ENCODE measurements at places on chromosomes 6 and 20. TPM values are rescaled to one million over a fixed set of nuclear protein-coding genes. Genes with fewer than 3 reads are reported as not detected.

UBE2C gene
- total RNA-seq = 1.7 TPM

FOXF2 gene
- 0.24 TPM for total RNA-seq

QKI gene
- total RNA-seq = 459 TPM

MAPK13 gene
- 0.70 TPM for total RNA-seq

SPAG4 gene
- 1.6 TPM for total RNA-seq

IMPG1 gene
- total RNA-seq = not detected

ACSS1 gene
- total RNA-seq = 135 TPM

TSHZ2 gene
- total RNA-seq = 4.2 TPM

NHLRC1 gene
- total RNA-seq = 1.2 TPM

BPIFB2 gene
- not detected for total RNA-seq

ADGRF5 gene
- 48.0 TPM for total RNA-seq

DNA sequence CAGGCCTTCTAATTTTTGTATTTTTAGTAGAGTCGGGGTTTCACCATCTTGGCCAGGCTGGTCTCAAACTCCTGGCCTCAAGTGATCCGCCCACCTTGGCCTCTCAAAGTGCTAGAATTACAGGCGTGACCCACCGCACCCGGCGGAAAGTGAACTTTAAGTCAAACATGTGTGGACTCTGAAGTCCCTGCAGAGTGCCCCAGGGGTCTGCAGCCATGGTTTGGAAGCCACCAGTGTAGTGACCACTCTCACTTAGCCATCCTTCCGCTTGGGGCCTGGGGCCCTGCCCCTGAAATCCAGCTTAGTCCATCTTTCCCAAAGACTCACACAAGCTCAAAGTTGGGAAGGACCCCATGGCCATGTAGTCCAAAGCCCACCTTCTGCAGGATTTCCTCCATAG, 164.5 kb downstream of the GRM4 start:
- DNase-seq = no peak

GRCh38 chr6:40125680-40126394, 191.6 kb upstream of the MOCS1 start:
- no peak for DNase-seq

- DNase-seq = no peak
Measured at GRCh38 chr20:43934833-43935232, 20.2 kb downstream of the TOX2 start.

DNA sequence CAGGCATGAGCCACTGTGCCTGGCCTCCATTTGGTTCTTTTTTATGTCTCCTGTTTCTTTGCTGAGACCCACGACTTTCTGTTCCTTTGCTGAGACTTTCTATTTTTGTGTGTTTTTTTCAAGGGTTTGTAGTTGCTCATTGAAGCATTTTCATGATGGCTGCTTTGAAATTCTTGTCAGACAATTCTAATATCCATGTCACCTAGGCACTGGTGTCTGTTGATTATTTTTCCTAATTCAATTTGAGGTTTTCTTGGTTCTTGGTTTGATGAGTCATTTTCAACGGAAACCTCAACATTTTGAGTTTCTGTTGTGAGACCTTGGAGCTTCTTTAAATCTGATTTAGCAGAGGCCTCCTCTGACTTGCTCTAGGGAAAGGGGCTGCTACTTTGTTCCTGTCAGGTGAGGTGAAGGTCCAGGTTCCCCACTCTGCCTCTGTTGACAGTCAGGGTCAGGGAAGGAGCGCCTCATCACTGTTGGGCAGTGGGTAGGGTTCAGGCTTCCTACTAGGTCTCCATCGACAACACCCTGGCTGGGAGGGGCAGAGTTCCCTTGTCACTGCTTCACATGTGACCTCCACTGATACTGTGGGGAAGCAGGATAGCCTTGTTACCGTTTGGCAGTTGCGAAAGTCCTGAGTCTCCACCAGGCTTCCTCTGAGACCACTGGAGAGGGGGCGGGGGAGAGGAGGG, 67.2 kb upstream of the RNF24 start:
- peak; percentile 78 for DNase-seq

DNA sequence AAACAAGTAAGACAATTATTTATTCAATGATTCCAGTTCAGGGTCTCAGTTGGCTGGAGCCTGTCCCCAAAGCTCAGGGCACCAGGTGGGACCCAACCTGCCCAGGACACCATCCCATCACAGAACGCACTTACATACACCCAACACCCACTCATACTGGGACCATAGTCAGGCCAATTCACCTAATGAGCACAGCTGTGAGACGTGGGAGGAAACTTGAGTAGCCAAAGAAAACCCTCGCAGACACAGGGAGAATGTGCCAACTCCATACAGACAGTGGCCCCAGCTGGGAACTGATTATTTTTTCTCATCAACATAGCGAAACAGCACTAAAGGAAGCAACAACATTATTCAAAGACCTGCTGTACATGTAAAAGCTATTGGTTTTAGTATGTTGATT, 58.6 kb upstream of the DOK5 start:
- peak; percentile 7 for DNase-seq

GRCh38 chr20:19308146-19308545, 95.7 kb downstream of the SLC24A3 start:
- DNase-seq = no peak

GRCh38 chr6:150599199-150600009, at the start of gene PLEKHG1:
TSS of gene PLEKHG1 (plus strand) at chr6:150599885. CDS start at chr6:150733682, 133,797 bp downstream.
- peak; percentile 86 for DNase-seq

- DNase-seq = no peak
Measured at GRCh38 chr6:36728289-36729160, 30.9 kb downstream of the RAB44 start.

- DNase-seq = no peak
Measured at GRCh38 chr6:56637640-56638039, 5.0 kb downstream of the DST start.

DNA sequence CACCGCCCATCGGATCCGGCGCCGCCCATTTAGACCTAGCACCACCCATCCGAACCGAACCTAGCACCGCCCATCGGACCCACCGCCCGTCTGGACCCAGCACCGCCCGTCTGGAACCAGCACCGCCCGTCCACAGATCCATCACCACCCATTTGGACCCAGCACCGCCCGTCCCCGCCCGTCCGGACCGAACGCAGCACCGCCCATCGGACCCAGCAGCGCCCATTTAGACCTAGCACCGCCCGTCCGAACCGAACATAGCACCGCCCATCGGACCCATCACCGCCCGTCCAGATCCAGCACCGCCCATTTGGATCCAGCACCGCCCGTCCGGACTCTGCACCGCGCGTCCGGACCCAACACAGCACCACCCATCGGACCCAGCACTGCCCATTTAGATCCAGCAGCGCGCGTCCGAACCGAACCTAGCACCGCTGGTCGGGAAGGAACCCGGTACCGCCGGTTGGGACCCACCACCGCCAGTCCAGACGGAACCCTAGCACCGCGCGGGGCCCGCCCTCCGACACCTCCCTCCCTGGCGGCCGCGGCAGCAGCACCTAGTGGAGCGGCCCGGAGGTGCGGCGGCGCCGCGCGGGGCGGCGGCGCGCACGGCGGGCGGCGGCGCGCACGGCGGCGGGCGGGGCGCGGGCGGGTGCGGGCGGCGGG, 348 bp upstream of the AFDN start:
- DNase-seq = peak; percentile 82

DNA sequence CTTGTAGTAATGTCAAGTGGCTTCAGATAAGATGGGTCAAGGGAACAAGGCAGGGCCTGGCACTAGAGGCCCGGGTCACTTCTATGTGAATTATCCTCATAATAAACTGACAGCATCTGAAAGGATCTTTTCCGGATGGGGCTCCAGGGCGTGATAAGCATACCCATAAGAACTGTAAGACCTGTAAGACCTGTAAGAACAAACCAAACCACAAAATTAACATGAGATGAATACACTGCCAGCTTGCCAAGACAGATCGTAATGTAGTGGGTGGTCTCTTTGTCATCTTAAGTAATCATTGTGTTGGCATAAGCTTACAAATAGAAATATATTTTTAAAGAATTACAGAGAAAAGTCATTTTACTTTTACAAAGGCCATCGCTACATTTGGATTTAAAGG, 334.9 kb downstream of the RFPL4B start:
- DNase-seq = no peak

- DNase-seq = no peak
Measured at GRCh38 chr6:48139818-48140614, 29.0 kb upstream of the PTCHD4 start.

DNA sequence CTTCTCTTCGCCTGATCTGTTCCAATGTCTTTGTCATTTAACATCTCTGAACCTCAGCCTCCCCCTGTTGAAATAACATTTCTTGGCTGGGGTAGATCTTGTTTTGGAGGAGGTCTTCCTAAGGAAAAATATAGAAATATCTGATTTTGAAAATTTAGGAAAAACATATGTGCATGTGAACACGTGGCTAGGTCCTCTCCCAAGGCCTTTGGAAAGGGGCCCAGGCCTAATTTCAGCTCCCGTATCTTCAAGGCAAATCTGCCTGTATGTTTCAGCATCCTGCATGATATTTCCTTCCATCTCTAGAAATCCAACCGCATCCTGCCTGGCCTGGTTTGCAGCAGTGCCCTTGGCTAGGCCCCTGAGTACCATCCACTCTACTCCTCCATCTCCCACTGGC, 261.2 kb downstream of the PHACTR1 start:
- no peak for DNase-seq

- no peak for DNase-seq
Measured at GRCh38 chr6:57159127-57159526, 13.0 kb upstream of the BAG2 start.

DNA sequence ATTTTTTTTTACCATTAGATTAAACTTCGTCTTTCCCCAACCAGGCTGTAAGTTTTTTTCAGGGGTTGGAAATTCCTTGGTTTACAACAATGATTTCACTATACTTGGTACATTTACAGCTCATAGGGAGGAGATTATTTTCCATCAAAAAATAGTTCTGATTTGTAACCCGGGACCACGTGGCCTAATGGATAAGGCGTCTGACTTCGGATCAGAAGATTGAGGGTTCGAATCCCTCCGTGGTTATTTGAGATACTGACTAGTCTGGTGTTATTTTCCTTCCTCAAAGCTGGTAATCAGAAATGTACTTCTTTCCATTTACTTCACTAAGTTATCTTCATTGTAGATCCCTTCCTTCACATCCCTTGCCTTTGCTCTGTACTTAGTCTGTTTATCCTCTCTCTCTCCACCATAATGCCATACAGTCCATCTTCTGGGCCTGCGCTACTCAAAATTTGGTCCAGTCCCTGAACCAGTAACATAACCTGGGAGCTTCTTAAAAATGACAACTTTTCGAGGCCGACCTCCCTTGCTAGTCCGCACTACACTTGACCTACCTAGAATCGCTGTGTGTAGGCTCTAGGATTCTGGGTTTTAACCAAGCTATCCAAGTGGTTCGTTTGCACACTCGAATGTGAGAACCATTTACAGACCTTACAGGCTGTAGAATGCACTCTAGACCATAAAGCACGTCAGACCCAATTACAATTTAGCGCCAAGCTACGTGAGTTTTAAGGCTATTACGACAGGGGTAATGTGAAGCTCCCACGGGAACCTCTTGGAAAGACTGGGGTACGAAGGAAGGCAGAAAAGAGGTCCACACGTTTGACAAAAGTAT, 42.1 kb upstream of the BTN3A2 start:
- DNase-seq = no peak

DNA sequence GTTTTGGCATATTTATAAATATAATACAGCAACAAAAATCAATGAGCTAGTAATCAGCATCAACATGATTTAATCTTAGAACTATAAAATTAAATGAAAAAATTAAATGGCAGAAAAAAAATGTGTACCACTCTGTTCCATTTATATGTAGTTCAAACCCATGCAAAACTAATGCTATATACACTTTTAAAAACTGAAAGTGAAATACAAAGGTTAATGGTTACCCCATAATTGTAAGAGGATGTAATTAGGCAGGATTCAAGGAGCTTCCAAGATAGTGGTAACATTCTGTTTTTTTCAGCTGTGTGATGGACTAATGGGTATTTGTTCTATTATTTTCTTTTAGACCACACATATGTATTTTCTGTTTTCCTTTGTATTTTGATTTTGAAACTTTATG, 492.1 kb downstream of the UTRN start:
- no peak for DNase-seq

- DNase-seq = no peak
Measured at GRCh38 chr6:63844287-63844686, 208.7 kb downstream of the PHF3 start.

DNA sequence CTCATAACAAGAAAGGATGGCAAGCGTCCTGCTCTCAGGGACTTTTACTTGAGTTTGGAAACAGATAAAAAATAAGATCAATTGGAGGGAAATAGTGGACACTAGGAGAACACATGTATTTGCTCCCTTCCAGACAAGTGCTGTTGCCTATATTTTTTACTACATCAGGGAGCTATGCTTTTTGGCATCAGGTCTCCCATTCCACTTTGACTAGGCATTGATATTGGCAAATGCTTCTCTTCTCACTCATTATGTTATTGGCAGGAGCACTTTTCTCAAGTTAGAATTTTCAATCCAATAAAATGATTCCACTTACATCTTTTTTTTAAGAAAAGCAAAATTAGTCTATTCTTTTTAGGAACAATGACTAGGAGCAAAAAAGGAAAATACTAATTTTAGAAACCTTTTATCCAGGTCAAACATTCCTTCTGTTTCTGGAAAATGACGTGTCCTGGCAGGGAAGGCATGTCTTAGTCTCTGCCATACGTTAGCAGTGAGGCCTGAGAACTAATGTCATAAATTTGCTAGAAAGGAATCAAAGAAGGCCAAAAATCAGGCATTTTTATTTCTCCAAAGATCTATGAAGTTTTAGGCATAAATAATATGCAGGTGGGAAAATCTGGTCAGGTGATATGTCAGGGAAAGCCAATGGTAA, 21.4 kb downstream of the BCAS1 start:
- no peak for DNase-seq

DNA sequence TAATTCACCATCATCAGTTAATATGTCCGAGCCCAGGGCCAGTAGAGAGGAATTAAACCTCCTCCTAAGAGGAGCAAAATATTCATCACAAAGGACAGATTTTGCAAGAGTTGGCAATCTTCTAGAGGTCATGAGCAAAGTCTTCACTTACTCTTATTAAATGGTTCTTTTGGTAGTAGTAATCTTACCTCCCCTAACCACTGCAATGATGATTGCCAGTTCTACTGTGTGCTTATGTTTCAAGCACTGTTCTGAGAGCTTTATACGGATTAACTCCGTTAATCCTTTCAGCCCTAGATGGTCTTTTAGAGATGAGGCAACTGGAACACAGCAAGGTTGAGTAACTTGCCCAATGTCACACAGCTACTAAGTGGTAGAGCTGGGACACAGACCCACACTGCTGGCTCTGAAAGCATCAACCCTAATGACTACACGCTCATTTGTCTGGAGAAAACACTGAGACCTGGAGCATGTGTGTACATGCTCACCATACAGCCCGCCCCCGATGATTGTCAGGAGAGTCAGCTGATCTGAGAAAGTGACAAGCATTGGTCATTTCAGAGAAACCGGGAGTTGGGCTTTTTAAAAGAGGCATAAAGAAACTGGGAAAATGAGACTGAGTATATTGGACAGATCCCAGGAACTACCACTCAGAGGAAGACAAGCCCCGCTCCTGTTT, 276.0 kb downstream of the NRN1 start:
- no peak for DNase-seq

GRCh38 chr20:64188682-64189529, 24.7 kb downstream of the MYT1 start:
- DNase-seq = no peak
